Inflammatory macrophage treated with lipopolysaccharide for 4 hours (primary cell): ENCODE measurements at places on chromosomes 5 and 9.

DNA sequence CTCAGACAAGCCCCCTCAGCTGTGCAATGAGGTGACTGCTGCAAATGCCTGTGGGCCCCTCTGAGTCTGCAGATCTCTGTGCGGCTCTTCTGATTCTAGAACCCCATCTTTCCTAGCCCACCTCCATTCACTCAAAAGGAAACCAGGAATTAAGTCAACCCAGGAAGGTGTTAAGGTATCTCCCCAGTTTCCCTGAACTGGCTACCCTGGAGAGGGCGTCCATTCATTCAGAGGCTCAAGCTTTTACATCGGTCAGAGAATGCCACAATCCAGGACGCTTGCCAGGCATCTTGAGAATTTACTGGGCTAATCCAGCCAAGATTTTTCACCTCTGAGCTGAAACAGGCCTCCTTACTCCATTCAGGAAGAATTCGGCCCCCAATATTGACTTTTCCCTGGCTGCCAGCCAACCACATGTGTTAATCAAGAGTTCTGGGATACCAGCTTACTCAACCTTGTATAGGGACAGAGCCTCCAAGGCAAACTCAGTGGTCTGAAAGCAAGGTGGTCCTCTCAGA is 889 bp upstream of the ADAMTS12 start:
- DNase-seq, result no peak

DNA sequence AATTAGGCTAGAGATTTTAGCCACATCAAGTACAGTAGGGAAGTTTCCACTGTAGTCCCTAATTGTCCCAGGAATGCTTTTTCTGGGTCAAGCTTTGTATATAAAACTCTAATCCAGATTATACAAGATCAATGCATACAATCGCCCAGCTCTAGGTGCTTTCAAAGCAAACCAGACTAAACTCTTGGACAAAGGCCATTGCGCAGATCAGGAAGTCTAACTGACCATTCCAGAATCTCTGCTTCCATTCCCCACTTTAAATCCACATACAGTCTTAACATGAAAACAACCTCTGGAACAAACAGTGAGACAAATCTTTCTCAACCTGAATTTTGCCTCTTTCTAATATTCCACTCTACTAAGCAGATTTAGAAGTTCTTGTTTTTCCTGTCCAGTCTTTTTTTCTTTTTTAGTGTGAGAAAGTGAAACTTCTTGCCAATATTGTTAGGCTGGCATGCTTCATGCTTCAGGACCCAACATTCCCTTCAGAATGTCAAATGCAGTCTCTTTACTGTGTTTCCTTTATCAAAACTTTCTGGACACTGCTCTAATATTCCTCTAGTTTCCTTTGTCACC is 76.1 kb downstream of the ITGA1 start:
- peak; percentile 1 for DNase-seq

DNA sequence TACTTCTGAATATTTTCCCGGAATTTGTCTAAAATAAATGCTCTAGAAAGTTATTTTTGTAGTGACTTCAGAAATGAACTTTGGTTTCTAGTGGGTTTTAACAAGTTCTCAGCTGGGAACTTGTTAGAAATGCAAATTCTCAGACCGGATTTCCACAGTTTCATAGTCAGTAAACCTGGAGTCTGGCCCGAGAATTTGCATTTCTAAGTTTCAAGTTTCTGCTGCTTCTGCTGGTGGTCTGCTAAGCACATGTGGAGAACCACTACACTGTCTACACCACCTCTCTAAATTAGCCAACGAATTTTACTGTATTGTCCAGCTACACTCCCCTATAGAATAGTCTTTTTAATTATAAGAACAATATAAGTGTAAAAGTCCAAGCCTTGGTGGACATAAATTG is 208.0 kb downstream of the CHSY3 start:
- no peak for DNase-seq

- DNase-seq, result no peak
Measured at GRCh38 chr5:68949256-68949655, 144.6 kb upstream of the SLC30A5 start.

- no peak for DNase-seq
Measured at GRCh38 chr9:117643288-117643654, 60.9 kb upstream of the TLR4 start.

DNA sequence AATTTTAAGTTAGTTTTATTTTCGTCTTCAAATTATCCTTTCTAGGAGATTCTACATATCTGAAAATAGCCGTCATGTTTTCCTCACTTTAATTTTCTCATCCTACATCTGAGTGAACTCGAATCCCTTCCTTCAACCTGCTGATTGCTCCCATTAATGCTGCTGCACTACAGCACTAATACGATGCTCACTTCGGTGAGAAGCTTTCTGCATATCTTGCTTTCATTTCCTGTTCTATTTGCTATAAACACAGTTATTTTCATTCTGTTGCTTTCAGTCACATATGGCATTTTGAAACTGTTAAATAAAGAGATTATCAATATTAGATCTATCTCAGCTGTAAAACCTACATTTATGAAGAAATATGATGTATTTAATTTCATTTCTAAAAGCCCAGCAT is 749.2 kb downstream of the EFNA5 start:
- DNase-seq, result no peak

- DNase-seq, result no peak
Measured at GRCh38 chr5:177212242-177212641, 78.7 kb downstream of the NSD1 start.

GRCh38 chr9:26687421-26687820 is 205.2 kb downstream of the CAAP1 start:
- no peak for DNase-seq

- no peak for DNase-seq
Measured at GRCh38 chr9:136185596-136186366, 19.1 kb downstream of the LHX3 start.

DNA sequence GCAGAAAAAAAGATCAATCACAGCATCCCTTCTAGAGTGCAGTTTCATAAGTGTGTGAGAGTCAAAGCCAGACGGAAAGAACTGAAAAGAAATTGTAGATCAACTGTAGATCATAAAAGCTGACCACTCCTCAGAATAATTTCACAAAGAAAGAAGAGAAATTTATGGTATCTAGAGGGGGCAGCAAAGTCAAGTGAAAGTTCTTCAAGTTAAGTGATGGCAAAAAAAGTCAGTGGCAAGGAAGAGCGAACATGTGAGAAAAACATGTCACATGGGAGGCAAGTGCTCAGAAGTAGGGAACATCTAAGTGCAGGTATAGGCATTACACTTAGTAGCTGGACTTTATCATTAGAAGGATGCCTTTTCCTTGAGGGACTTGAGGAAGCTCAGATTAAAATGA is 245.1 kb upstream of the ISL1 start:
- DNase-seq, result no peak

DNA sequence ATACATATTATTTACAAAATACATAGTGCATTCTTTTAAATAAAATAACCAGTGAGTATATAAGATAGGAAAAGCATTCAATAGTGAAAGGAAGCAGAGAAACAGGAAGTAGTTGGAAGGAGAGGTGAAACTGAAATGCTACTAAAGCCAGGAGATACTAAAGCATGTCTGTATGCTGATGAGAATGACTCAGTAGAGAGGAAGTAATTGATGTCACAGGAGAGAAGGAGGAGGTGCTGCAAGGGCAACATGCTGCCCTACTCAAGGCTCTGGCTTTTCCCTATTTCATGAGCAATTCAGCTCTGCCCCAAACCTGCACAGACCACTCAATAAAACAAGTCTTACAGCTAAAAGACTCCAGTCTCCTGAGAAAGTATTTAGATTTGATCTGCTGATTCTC is 108.5 kb upstream of the TXNDC8 start:
- peak; percentile 83 for DNase-seq

- no peak for DNase-seq
Measured at GRCh38 chr9:121743441-121744001, 92.1 kb downstream of the DAB2IP start.

- DNase-seq, result peak; percentile 70
Measured at GRCh38 chr5:139251281-139251687, 42.3 kb upstream of the MATR3 start.

GRCh38 chr9:114385397-114386181 is 2.2 kb downstream of the AKNA start:
- DNase-seq, result peak; percentile 96

- no peak for DNase-seq
Measured at GRCh38 chr9:31588006-31588405, 796.4 kb upstream of the ACO1 start.

GRCh38 chr5:132225165-132226032 is 2.3 kb downstream of the P4HA2 start:
- peak; percentile 12 for DNase-seq

- no peak for DNase-seq
Measured at GRCh38 chr5:3584724-3585531, 10.7 kb upstream of the IRX1 start.

DNA sequence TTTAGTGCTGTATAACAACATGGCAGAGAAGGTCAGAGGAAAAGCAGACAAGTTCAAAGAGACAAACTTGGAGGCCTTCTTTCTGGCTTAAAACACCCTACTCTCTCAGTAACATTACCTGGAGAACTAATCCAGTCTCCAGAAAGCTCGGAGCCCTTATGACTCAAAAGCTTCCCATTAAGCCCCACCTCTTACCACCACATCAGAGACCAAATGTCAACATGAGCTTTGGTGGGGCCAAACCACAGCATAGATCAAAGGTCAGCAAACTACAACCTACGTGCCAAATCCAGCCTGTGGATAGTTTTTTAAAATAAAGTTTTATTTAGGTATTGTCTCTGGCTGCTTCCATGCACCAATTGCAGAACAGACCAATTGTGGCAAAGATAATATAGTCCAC is 589.9 kb downstream of the DNAH5 start:
- DNase-seq, result no peak

GRCh38 chr5:75601567-75601966 is 9.7 kb upstream of the ANKDD1B start:
- no peak for DNase-seq

GRCh38 chr5:10288592-10289219 is 19.0 kb downstream of the CMBL start:
- no peak for DNase-seq

DNA sequence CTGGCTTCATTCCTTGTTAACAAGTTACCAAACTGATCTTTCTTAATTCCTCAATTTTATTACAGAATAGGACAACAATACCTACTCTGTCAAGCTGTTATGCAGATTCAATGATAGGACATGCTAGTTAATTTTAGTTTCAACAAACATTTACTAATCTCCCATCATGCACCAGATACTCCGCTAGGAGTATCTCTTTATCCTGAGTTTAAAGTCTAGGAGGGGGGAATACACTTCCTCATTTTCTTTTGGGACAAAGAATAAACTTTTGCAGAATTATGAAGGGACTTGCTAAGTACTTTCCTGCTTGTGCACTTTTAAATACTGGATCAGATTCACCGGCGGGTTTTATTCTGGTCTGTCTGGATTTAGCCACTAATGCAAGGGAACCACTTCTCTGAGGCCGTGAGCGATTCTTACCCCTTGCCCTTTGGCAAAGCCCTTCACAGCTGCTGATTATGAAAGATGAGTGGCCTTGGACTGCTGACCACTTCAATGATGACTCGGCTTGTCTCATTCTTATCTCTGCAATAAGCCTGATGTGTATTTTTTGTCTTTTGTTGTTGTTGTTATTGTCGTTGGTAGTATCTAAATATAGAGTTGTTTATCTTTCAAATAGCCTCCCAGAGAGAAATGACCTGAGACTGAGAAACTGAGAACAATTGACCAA is 73.9 kb downstream of the RMI1 start:
- DNase-seq, result no peak

- DNase-seq, result no peak
Measured at GRCh38 chr5:160573318-160573717, 151.7 kb downstream of the PTTG1 start.

GRCh38 chr9:3879726-3880505 is 354.1 kb upstream of the RFX3 start:
- peak; percentile 16 for DNase-seq

DNA sequence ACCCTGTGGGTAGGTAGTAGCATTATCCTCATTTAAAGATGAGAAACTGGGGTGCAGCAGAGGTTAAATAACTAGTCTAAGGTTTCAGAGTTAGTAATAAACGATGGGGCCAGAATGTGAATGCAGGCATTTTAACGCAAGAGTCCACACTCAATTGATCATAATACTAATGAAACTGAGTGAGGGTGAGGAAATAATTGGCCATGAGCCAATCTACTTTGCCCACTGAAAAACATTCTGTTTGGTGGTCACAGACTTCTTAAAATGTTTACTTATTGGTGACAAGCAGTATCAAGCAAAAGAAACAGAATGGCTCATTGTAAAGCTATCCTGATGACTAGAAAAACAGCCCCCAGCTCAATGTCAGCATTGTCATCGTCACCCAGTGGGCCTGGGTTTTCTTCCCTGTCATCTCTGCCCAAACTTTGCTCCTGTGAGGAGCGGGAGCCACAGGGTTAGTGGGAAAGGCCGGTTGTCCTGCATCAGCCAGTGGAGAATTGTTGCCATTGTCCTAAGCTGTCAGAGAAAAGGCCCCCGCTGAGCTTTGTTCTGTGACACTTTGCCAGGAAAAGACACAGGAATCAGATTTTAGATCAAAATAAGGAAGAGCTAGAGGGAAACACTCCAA is 77.3 kb upstream of the MAN2A1 start:
- DNase-seq, result no peak

DNA sequence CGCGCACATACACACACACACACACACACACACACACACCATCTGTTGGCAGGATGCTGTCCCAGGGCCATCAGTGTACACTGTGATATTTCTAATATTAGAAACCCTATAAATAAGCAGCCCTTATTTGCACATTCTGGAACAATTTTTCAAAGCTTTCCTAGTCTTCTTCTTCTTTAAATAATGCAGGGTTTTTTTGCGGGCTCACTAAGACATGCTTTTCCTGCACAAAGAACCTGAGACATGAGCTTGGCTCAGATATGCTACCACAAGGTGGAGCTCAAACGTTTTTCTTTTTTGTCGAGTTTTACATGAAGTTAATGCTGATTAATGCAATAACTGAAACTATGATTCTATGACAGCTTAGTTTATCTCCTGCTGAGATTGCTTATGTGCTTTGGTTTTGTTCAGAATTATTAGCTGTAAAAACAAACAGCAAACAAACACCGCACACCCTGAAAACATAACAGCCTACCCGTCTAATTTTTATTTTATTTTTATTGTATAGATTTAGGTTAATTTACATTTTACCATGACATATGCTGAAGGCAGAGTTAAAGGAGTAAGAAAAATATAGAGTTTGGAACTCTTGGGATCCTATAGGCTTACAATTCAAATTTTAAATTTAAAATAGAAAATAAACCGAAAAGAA is 95.8 kb downstream of the ALDH1A1 start:
- DNase-seq, result peak; percentile 69

- DNase-seq, result no peak
Measured at GRCh38 chr5:139848508-139849100, 53.0 kb downstream of the PSD2 start.

DNA sequence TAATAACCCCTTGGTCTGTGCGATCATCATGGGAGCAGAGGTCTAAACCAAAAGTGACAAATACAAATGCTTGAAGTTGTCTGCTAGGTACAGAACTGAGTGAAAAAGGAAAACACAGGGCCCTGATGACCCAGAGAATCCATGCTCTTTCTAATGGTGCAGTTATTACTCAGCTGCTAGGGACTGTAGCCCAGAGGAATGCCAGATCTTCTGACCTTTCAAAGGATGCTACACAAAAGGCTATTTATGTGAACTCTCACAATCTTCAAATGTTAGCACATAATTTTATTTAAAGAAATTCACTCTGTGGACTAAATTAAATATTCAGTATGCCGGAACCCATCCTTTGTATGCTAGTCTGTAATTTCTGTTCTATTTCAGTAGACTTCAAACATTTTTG is 79.9 kb downstream of the PRR16 start:
- no peak for DNase-seq

GRCh38 chr5:171157276-171157675 is 151.8 kb upstream of the TLX3 start:
- peak; percentile 67 for DNase-seq
